CD4-positive, alpha-beta T cell treated with Interleukin-6 for 4 hours (primary cell): ENCODE measurements at places on chromosomes 5 and 9.

DNA sequence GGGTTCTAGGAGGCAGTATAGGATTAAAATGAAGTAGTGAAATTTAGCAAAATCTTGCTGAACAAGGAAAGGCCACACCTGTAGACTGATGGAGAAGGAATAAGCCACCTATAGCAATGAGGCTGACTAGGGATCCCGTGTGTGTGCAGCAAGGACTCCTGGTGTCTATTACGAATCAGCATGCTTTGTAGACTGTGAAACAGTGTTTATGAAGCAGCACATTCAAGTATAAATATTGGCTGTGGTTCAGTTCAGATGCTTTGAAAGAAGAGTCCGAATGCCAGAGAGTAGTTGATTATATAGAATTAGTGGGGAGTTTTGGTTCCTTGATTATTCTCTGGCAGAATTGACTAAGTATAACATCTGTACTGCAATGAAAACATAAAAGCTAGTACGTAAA is 41.8 kb downstream of the CAST start:
- DNase-seq, result no peak

GRCh38 chr5:109743770-109744212 is 54.1 kb downstream of the MAN2A1 start:
- no peak for DNase-seq

- no peak for DNase-seq
Measured at GRCh38 chr5:54103871-54104270, 206.5 kb downstream of the ARL15 start.

- DNase-seq, result no peak
Measured at GRCh38 chr9:114688379-114688778, 6.4 kb upstream of the TEX48 start.

DNA sequence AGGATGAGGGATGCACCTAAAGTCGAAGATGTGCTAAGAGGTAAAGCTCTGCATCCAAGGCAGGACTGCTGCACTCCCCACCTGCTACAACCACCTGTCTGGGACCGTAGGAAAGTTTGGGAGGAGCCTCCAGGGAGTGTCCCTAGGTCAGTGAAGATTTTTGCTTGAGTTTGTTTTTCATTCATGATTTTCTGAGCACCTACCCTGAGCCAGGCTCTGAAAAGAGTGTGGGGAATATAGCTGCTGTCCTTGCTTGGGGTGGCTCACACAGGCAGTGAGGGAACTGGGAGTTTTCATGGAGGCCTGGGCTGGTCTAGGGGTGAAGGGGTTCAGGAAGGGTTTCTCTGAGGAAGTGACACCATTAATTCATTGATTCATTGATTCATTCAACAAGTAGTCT is 48.9 kb downstream of the SAR1B start:
- no peak for DNase-seq

DNA sequence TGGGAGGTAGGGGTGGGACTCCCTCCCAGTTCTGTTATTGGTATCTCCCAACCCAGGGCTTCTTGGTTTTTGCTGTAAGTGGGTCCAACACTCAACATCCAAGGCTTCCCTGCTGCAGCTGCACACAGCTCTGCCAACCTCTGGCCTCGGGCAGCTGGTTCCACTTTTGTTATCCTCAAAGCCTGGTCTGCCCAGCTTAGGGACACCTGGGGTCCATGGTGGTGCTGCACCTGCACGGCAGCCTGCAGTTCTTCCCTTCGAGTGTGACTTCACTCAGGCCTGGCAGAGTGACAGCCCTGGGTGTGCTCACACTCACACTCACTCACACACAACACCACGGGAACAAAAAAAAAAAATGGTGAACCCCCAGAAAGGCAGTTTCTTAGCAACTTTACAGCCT is 15.3 kb upstream of the SAP30L start:
- no peak for DNase-seq

DNA sequence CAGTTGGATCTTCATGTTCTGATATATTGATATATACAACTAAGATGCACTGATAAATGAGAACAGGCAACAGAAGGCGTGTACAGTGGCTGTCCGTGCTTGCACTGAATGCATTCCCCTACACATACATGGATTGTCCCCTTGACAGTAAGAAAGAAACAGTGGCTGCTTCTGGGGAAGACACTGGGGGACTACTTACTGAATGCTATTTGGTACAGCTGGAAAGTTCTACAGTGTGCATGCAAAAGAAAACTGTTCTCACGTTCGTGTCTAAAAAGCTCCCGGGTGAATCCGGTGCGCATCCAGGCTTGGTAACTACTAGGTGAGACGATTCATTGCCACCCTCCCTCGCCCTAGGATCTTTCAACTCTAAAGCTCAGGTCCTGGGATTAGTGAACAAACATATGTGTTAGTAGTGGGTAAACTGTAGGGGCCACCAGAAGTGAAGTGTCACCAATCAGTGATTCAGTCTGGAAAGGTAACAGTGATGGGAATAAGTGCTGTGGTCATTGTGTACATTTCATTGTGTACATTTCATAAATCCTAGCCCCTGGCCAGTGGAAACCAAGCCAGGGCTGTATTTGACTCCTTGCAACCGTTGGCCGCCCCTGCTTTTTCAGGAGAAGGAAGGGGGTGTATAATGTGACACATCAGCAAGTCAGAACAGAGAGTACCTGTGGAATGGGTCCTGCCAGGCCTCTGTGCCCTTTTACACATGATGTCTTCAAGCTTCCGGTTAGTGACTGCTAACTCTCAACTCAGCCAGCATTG is 46.3 kb upstream of the BOD1 start:
- no peak for DNase-seq

DNA sequence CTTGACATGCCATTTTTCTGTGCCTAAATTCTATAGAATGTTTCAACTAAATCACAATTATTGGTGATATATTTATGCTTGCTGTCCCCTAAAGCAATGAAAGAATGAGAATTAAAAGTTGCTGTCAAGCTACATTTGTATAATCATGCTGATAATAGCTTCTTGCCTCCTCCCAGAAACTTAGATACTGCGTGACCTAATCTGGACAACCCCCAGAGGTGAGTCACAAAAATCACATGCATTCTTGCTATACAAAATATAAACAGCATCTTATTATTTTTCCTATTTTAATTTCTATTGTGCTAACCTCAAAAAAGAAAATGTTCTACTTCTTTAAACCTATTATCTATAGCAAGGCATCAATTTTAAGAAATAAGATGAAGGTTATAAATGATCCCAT is 995.8 kb upstream of the ACO1 start:
- DNase-seq, result no peak

GRCh38 chr5:132460846-132461568 is 29.6 kb downstream of the IRF1 start:
- DNase-seq, result no peak

DNA sequence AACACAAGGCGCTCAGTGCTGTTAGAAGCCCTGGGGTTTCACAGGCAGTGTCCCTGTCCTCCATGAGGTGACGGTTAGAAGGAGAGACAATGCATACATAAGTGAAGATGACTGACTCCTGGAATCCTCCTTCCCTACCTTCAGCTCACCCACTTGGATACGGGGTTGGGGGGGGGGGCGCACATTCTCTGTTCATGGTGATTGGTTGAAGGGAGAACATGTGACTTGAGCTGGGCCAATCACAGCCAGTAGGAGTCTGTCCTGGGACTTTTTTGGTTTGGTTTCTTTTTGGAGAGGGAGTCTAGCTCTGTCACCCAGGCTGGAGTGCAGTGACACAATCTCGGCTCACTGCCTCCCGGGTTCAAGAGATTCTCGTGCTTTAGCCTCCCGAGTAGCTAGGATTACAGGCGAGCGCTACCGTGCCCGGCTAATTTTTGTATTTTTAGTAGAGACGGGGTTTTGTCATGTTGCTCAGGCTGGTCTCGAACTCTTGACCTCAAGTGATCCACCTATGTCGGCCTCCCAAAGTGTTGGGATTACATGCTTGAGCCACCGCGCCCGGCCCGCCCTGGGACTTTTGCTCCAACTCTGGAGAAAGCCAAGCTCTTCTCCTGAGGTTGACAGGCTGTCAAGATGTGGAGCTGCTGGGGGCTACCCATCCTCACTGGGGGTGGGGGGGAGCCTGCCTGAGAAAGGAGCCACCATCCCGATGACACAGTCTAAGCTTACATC is 30.8 kb downstream of the SH3PXD2B start:
- DNase-seq, result no peak
